ENCODE measurements at places on chromosomes 3 and 15.

GRCh38 chr3:143972155-143972504, 507 bp downstream of the DIPK2A start:
- no peak for DNase-seq

- DNase-seq: no peak
Observed at GRCh38 chr15:80490431-80490990, 86.3 kb downstream of the ARNT2 start.

- no peak for DNase-seq
Observed at GRCh38 chr15:54619180-54619579, 577.6 kb downstream of the RSL24D1 start.

- DNase-seq: no peak
Observed at GRCh38 chr3:124992041-124992440, 57.5 kb upstream of the MUC13 start.

DNA sequence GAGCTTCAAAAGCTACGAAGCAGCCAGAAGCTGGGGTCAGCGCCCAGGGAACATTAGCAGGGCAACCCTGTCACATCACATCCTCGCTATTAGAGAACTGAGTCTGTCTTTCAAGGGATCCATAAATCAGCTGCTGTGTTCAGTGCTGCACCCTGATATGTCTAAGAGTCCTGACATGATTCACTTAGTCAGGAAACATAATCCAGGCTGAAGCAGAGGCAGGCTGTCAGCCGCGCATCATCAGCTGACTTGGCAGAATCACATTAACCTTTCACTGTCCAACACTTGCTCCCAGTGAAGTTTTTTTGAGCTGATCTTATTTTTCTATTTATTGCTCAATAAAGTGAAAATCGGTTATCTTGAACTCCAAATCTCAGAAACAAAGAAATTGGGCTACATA, 23.5 kb downstream of the MYH15 start:
- DNase-seq: no peak

DNA sequence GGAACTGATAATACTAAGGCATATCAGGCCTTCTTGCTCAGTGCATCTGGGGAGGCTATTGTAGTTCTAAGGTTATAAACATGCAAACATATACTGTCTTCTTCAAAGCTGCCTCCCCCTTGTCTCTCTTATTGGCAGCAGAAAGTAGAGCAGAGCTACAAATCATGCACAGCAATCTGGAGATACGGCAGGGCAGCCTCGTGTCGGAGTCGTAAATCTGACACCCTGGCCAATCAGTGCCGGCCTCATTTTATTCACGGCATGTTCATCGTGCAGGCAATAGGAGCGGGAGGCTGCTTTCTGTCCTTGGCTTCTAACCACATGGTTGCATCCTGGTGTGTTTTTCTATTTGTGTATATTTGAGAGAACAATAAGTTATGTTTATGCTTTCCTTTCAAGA, 300.2 kb upstream of the CNTN6 start:
- DNase-seq: no peak

DNA sequence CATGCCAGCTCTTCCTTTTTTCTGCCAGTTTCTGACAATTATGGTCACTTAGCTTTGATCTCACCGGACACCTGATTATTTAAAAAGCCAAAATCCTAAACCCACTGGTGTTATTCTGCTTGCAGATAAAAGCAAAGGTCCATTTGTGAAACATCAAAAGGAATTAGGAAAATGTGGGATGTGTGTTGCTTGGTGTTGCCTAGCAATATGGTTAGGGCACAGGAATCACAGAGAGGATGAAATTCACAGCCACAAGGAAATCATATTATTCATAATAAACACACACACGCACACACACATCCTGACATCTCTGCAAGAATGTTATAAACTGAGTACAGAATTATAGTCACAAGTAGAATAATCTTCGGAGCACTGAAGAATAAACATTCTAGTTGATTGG, 89.3 kb upstream of the BHLHE40 start:
- DNase-seq: no peak

GRCh38 chr15:78000091-78000926, 77.2 kb downstream of the TBC1D2B start:
- DNase-seq: no peak

- DNase-seq: no peak
Observed at GRCh38 chr15:28060005-28060404, 39.1 kb downstream of the OCA2 start.

DNA sequence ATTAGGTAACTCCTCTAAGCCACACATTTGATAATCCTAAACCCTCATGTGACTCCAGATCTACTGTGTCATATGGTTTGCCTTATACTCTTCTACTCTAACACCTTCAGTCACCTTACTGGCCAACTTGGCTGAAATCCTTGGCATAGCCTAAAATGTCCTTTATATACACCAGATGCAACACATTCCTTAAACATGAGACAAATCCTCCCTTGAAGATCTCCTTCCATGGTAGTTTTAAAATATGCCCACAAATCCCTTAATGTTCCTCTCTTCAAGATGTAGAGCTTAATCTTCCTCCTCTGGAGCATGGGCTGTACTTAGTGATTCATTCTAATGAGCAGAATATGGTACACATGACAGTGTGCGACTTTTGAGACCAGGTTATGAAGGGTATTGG, 238.9 kb downstream of the SUCLG2 start:
- DNase-seq: no peak

DNA sequence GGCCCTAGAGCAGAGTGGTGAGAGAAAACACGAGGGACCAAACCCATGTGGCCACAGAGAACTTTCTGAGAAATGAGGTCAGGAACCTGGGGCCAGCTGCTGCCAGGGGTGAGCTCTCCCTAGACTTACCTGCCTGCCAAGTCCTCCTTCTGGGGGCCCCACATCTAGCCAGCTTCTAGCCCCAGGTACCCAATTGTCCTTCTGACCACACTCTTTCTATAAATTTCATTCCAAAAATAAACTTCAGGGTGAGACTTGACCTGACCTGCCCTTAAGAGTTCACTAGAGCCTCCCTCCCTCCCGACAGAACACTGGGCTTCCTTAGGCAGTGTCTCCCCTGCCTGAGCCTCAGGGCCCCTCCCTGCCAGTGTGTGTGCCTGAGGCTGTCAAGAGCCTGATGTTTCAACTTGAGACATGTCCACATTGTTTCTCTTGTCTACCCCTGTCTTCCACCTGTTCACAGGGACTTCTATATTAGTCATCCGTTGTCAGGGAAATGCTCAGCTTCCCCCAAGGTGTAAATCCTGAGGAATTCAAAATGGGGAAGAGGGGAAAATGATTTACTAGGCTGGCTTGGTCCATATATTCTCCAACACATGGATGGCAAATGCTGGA, 312.8 kb upstream of the TLE3 start:
- no peak for DNase-seq

- no peak for DNase-seq
Observed at GRCh38 chr15:60840306-60840702, 361.4 kb upstream of the ICE2 start.

DNA sequence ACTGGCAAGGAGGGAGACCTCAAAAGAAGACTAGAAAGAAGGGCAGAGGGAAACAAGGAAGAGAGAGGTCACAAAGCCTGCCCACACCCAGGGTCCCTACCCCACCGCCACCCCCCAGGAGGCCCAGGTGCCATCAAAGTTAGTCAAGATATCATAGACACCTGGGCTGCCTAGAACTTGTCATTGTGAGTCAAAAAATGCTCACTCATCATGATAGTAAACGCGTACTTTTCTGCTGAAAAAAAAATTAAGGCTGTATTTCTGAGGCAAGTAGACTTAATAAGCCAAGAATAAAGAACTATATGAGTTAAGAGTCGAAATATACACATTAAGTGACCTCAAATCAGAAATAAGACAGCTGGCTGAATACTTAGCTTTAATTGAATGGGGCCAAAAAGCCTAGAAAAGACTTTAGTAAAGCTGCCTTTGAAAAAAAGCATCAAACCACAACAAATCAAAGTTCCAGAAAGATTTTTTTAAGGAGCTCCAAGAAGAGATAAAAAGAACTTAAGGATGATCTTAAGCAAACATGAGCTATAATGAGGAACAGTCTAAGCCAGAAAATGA, 415.5 kb upstream of the PPP2R3A start:
- no peak for DNase-seq

- DNase-seq: no peak
Observed at GRCh38 chr3:99330924-99331532, 307.4 kb upstream of the COL8A1 start.

DNA sequence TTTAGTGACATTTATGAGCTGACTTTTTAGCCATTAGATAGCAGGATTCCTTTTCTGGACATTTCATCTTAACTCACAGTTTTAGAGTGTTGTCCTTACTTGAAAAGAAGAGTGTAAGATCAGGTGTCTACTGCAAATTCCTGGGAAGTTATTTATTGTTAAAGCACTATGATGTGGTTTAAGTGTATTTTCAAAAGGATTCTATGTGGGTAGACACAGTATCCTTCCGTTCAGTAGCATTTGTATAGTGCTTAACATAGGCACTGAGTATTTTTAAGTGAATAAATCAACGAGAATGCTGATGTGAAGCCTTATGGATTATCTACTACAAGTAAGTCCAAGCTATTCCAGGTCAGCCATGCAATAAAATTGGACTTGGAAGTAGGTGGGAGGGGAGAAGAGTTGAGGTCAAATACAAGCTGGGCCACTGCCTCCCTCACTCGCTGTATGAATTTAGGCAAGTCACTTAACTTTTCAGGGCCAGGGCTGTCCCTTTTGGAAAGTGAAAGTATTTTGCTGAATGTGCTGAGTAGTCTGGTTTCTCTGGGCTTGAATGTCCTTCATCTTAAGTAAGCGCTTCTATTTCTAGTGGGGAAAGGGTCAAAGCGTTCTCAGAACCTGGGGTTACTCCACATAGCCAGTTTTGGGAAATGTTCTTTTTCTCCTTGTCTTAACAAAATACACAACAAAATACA, 48.6 kb downstream of the GAP43 start:
- DNase-seq: no peak

DNA sequence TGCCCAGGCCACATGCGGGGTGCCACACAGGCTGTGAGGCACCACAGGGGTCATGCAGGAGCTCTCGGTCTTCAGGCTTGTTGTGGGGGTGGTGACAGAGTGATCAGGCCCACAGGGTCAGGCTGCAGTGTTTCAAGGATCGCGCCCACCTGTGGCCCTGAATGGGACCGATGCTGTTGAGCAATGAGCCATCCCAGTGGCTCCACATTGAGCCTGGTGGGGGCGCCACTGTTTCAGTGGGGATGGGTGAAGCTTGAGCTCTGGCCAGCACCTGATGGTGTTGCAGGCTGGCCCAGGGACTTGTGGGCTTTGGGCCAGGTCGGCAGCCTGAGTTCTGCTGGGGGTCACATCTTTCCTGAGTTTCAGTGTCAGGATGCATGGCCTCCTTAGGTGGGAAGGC, 230.1 kb downstream of the UBE3A start:
- DNase-seq: no peak

GRCh38 chr3:171187706-171188290, 161.3 kb upstream of the SLC2A2 start:
- DNase-seq: peak; percentile 57

GRCh38 chr15:85618956-85619491, 175.7 kb downstream of the KLHL25 start:
- no peak for DNase-seq

DNA sequence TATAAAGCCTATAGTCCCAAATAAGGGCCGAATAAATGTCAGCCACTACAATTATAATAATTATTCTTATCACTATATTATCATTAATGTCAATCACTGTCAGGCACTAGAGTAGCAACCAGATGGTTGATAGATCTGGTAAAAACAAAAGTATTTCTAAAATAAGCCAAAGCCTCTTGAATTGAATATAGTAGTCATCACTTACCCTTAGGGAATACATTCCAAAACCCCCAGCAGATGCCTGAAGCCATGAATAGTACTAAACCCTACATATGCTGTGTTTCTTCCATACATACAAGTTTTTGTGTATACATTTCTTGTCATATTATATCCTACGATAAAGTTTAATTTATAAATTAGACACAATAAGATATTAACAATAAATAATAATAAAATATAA, 59.1 kb downstream of the LRRC3B start:
- DNase-seq: no peak

GRCh38 chr3:13308380-13308801, 111.7 kb downstream of the NUP210 start:
- no peak for DNase-seq

DNA sequence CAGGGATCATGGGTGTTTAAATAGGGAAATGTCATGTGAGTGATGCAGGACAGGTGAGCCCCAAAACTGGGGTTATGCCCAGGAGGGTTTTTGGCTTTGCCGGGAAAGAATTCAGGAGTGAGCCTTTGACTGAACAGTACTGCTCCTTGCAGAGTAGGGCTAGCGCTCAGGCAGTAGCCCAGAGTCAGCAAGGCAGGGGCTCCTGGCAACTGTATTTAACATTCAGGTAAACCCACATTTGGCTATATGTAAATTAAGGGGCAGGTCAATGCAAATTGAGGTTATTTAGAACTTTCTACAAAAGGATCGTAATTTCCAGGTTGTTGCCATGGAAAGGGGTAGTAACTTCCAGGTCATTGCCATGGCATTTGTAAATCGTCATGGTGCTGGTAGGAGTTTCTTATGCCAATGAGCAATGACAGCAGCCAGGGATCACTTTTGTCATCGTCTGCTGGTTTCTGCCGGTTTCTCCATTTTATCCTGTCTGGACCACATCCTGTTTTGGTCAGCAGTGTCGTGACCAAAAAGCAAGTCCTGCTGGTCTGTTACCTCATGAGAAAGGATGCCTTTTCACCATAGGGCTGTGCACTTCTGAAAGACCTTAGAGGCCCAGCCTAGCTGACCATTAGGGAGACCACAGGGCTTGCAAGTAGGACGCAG, 24.3 kb downstream of the MTHFS start:
- DNase-seq: no peak

GRCh38 chr3:133573629-133574194, at the start of gene CDV3:
CDV3 (plus strand) TSS chr3:133573686; CDS start chr3:133574045, 359 bp downstream.
- no peak for DNase-seq

- DNase-seq: no peak
Observed at GRCh38 chr3:61522060-61522459, 39.3 kb upstream of the PTPRG start.

GRCh38 chr3:194688200-194688740, 2.6 kb downstream of the FAM43A start:
- DNase-seq: no peak

DNA sequence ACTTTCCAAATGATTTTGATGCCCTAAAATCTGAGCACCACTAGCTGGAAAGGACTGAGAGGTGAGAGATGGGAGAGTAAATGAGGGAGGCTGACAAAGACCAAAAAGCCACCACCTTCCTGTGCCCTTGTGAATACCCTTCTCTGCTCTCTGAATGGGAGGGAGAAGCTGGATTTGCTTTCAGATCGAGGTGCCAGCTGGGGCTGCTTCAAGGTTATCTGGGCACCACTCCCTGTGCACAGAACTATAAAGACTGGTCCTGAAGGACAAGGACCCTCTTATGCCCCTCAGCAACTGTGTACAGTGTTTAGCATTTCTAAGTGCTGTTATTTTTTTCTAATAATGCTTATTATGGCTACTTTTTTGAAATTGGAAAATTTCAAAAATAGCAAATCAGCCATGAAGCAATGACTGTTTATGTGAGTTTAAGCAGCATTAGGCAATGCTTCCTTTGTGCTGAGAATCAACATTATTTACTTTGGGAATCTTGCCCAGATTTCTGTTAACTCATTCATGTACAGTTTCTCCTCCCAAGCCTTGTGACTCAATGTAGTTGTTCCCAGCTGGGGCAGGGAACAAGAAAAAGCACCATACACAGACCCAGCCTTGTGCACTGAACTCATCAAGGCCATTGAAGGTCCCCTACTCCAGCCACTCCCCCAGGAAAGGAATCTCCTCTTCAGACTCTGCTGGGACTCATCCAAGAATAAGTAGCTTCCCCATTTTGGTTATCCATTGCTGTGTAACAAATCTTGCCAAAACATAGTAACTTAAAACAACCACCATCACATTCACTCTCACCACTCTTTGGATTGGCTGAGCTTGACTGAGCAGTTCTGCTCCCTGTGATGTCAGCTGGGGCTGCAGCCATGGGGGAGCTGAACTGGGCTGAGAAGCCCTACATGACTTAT, 37.3 kb upstream of the CDV3 start:
- DNase-seq: no peak

All from NCI-H1105 treated with DMSO at 0.1 percent for 48 hours (cell line).